ENCODE measurements at places on chromosomes 1 and 21. TPM values are rescaled to one million over a fixed set of nuclear protein-coding genes. Genes with fewer than 3 reads are reported as not detected.

The LCE2C gene
- total RNA-seq: not detected

The SNRNP40 gene
- 67.8 TPM for total RNA-seq

The CD5L gene
- not detected for total RNA-seq

The BSND gene
- not detected for total RNA-seq

The ZBTB8B gene
- not detected for total RNA-seq

The PTCH2 gene
- 0.86 TPM for total RNA-seq

The PEAR1 gene
- 0.31 TPM for total RNA-seq

The SSBP3 gene
- 101 TPM for total RNA-seq

The ARHGEF11 gene
- 33.2 TPM for total RNA-seq

The DIRAS3 gene
- not detected for total RNA-seq

The S100B gene
- total RNA-seq: 0.68 TPM

The INSRR gene
- 0.05 TPM for total RNA-seq

The OVAAL gene
- not detected for total RNA-seq

The BARHL2 gene
- not detected for total RNA-seq

The HFM1 gene
- total RNA-seq: not detected

The CCDC190 gene
- not detected for total RNA-seq

The KRTAP6-2 gene
- total RNA-seq: not detected

The FAF1 gene
- total RNA-seq: 64.3 TPM

The FCGR1A gene
- not detected for total RNA-seq

The BNIPL gene
- 1.1 TPM for total RNA-seq

The PGLYRP4 gene
- total RNA-seq: not detected

The ANGPTL3 gene
- total RNA-seq: not detected

The AMY1C gene
- not detected for total RNA-seq

The NMNAT1 gene
- total RNA-seq: 7.1 TPM

The IL24 gene
- total RNA-seq: 0.60 TPM

The ATP1A2 gene
- not detected for total RNA-seq

The TMEM61 gene
- not detected for total RNA-seq

The CYP2J2 gene
- 0.94 TPM for total RNA-seq

The TMPRSS2 gene
- total RNA-seq: not detected

The MNDA gene
- total RNA-seq: not detected

The MMEL1 gene
- total RNA-seq: 5.5 TPM

The GRHL3 gene
- not detected for total RNA-seq

The UCHL5 gene
- 36.8 TPM for total RNA-seq

The WRAP73 gene
- total RNA-seq: 34.8 TPM

The SLC1A7 gene
- not detected for total RNA-seq

The REN gene
- not detected for total RNA-seq

The AVPR1B gene
- total RNA-seq: not detected

The IL20 gene
- total RNA-seq: not detected
